ENCODE measurements at places on chromosomes 7 and 10. TPM values are rescaled to one million over a fixed set of nuclear protein-coding genes. Genes with fewer than 3 reads are reported as not detected.

GRCh38 chr10:3068201-3068967, 1.0 kb downstream of the PFKP start:
- peak overlapping the region; percentile 59 for H3K27ac ChIP-seq
- no peaks in the 10 kb centered on the region for H3K27me3 ChIP-seq
- H3K36me3 ChIP-seq = no peaks in the 10 kb centered on the region
- H3K4me1 ChIP-seq = peaks cover 3% of the 10 kb centered on the region

- no peak overlapping the region for H3K27ac ChIP-seq
- no peak for DNase-seq
- no peaks in the 10 kb centered on the region for H3K36me3 ChIP-seq
- no peaks in the 10 kb centered on the region for H3K4me1 ChIP-seq
- no peak overlapping the region for H3K4me3 ChIP-seq
- no peaks in the 10 kb centered on the region for H3K27me3 ChIP-seq
These were observed 1000.9 kb downstream of the LRMDA start for GRCh38 chr10:76432016-76433012.

DNA sequence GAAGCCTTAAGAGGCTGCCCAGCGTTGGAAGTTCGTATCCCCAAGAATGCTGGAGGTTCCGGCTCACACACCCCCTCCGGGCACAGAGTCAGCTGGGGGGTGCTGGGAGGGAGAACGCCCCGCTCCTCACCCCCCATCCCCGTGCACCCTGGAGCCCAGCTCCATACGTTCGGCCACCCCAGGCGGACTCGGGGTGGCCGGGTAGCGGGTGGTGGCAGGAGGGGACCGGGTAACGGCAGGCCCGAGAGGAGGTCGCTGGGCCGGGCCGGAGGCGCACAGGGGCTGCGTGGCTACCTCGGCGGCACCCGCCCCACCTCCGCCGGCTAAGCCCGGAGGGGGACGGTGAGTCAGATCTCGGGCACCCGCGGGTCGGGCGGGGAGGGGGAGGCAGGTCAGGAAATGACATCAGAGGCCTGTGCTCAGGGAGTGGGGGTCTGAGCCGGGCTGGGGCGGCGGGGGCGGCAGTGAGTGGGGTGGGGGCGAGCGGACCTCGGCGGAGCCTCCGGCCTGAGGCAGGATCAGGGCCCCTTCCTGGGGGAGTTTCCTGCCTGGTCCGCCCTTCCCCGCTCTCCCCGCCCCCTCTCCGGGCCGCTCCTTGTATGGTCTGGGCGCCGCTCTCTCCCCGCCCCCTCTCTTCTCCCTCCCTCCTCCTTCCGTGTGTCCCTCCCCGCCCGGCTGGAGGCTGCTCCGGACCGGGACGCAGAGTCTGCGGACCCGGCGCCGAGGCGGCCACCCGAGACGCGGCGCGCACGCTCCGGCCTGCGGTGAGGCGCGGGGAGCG, at the start of gene ZYX:
Gene ZYX (plus strand): TSS at position 700 of the 781 bp plus-strand sequence. CDS start 227 bp downstream, outside the sequence.
- H3K27me3 ChIP-seq = no peaks in the 10 kb centered on the region
- H3K27ac ChIP-seq = peak within 1 kb of the TSS; percentile 97
- H3K4me3 ChIP-seq = peak within 1 kb of the TSS; percentile 82
- H3K4me1 ChIP-seq = peaks cover 5% of the 10 kb centered on the region

The MRLN gene
- total RNA-seq = not detected

The CADPS2 gene
- total RNA-seq = 22.2 TPM
